Activated CD4-positive, alpha-beta T cell treated with anti-CD3 and anti-CD28 coated beads, Interleukin-2, amount 50 U/mL, for 48 hours (primary cell): ENCODE measurements at places on chromosomes 5 and 9.

DNA sequence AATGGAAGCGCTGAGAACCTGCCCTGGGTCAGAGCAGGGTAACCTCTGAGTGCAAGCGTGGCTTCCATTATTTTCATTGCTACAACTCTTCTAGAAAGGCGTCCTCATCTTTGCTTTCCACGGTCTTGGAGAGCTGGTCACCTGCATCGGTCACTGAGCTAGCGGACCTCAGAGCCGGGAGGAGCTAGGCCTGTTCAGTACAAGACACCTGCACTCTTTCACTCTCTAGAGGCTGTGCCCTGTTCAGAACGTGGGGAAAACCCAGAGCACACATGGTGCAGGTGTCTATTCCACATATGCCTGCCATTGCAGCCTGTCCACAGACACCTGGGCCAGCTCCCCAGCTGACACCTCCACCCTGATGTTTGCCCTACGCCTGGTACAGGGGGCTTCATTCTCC lies 147.8 kb upstream of the IRX2 start:
- DNase-seq: no peak

- peak; percentile 44 for DNase-seq
These were observed 11.3 kb downstream of the TMEM250 start for GRCh38 chr9:136107155-136107952.

DNA sequence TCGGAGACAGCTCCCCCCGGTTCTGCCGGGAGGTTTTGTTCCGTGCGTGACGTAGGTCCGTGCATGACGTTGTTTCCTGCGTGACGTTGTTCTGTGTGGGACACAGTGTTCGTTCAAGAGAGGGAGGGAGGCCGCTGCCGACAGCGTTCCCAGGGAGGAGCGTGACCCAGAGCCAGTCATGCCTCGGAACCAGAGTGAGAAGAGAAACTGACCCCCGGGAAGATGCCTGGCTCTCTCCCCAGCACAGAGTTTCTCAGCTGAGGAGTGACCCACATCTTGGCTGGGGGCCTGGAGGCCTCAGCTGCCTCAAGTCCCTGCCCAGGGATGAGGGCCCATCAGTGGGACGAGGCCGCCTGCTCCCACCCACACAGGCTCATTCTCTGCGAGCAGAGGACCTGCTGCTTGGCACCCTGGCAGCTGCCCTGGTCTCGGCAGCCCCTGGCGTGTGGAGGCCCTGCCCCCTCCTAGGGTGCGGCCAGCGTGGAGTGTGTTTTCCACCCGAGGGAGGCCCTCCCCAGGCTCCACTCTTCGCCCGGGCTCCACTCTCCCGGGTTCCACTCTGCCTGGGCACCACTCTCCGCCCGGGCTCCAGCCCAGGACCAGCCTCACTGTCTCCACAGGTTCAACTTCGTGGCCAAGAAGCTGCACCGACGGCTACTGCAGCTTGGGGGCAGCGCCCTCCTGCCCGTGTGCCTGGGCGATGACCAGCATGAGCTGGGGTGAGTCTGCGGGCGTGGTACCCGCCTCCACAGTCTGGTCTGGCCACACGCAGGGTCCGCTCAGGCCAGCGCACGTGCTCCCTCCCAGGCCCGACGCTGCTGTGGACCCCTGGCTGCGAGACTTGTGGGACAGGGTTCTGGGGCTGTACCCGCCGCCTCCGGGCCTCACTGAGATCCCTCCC lies 7.9 kb downstream of the NDOR1 start:
- DNase-seq: no peak

- DNase-seq: no peak
These were observed 2.0 kb downstream of the UBE2R2 start for GRCh38 chr9:33818847-33819500.

DNA sequence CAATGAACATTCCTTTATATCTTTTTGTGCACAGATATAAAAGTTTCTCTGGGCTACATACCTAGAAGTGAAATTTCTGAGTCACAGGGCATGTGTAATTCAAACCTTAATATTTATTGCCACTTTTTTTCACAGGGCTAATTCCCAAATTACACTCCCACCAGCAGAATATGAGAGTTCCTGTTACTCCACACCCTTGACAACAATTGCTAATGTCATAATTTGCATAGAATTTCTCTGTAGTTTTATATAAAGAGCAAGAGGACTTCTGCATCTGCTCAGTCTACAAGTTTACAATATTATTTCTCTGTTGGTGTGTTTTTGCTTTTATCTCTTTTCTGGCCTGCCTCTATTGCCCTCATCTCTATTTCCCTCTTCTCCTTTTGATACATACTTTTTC lies 518.5 kb downstream of the ZNF608 start:
- no peak for DNase-seq
